Activated CD4-positive, alpha-beta memory T cell treated with anti-CD3 and anti-CD28 coated beads for 36 hours (primary cell): ENCODE measurements at places on chromosomes 1 and 21. TPM values are rescaled to one million over a fixed set of nuclear protein-coding genes. Genes with fewer than 3 reads are reported as not detected.

GRCh38 chr1:6163973-6164617 is 16.0 kb downstream of the CHD5 start:
- no peak for DNase-seq
- peaks cover 21% of the 10 kb centered on the region for H3K27me3 ChIP-seq
- no peak overlapping the region for H3K4me3 ChIP-seq
- H3K36me3 ChIP-seq, result no peaks in the 10 kb centered on the region
- no peak overlapping the region for H3K27ac ChIP-seq

DNA sequence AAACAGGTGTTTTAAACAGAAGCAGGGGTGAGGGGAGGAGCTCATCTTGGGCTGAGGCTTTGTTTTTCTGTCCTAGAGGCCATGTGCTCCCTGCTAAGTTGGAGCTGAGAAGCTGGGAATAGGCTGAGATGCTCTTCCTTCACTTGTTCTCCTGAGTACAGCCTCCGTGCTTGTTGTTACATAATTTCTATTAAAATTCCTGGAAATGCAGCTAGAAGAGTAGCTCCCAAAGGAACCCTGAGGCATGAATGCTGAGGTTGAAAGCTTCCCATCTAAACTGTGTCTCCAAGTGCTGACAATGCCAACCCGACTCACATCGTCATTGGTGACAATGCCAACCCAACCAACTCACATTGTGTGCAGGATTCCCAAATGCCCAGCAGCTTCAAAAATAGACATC is 12.6 kb upstream of the ITPKB start:
- no peaks in the 10 kb centered on the region for H3K27me3 ChIP-seq
- DNase-seq, result no peak
- H3K27ac ChIP-seq, result no peak overlapping the region
- peaks cover 20% of the 10 kb centered on the region for H3K4me1 ChIP-seq
- no peaks in the 10 kb centered on the region for H3K36me3 ChIP-seq

- no peak overlapping the region for H3K4me3 ChIP-seq
- no peak for DNase-seq
- H3K27me3 ChIP-seq, result peaks cover 3% of the 10 kb centered on the region
- no peaks in the 10 kb centered on the region for H3K36me3 ChIP-seq
- H3K27ac ChIP-seq, result no peak overlapping the region
Measured at GRCh38 chr1:116211294-116211693, 100.1 kb downstream of the MAB21L3 start.

DNA sequence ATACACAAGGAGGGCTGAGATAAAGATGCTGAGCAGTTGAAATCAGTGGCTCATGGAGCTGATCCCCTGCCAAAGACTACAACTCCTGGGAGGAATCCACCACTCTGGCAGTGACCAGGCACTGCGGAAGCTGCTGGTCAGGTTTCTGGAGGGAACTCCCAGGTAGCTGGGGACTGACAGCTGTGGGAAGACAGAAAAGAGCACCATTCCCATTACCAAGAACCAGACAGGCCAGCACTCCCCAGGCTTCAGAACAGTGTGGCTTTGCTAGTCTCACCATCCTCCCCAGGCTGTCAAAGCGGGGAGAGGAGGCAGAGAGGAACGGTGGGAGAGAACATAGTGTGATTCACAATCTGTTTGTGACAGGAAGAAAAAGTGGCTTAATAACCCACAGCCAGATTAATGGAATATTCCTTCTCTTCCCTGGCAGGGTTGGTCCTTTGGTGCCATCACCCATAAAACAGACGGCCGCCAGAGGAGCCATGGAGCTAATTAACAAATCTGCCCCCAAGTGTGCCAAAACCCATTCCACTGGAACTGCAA is 92.1 kb downstream of the MAB21L3 start:
- H3K36me3 ChIP-seq, result no peaks in the 10 kb centered on the region
- no peak for DNase-seq
- H3K27ac ChIP-seq, result no peak overlapping the region
- no peak overlapping the region for H3K4me3 ChIP-seq

The PRKAA2 gene
- total RNA-seq, result not detected

GRCh38 chr21:17900281-17900989 is 81.3 kb upstream of the C21orf91 start:
- H3K36me3 ChIP-seq, result peaks cover 4% of the 10 kb centered on the region
- H3K27ac ChIP-seq, result no peak overlapping the region
- peaks cover 6% of the 10 kb centered on the region for H3K4me1 ChIP-seq
- no peak overlapping the region for H3K4me3 ChIP-seq
- H3K27me3 ChIP-seq, result no peaks in the 10 kb centered on the region

DNA sequence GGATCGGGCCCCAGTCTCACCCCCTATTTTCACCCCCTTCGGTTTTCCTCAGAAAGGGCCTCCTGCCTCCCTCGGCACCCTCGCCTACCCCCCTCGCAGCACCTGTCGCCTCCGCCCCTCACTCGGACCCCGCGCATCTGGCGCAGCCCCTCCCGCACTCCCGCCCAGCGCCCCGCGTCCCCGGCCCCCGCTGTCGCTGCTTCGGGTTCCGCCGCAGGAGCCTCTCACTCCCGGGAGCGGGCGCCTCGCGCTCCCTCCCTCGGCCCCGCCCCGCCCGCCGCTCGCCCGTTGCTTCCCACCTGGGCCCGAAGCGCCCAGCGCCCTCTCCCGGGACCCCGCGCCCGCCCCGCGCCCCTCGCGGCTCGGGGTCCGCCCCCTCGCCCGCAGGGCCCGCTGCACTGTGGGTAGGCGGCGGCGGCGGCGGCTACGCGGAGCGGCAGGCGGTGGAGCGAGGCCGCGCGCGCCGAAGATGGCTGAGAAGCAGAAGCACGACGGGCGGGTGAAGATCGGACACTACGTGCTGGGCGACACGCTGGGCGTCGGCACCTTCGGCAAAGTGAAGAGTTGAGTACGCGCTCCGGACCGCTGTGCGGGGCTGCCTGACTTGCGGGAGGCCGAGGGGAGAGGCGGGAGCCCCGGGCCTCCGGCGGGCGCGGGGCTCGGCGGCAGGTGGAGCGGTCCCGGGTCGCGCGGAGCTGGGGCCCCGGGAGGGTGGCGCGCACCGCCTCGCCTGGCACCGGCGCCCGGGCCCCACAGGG is at the start of gene PRKAA2:
Gene PRKAA2 (plus strand): TSS at position 396 of the 758 bp plus-strand sequence. CDS start 74 bp downstream, at position 470.
- peaks cover 34% of the 10 kb centered on the region for H3K27me3 ChIP-seq
- H3K4me3 ChIP-seq, result peak within 1 kb of the TSS; percentile 35
- H3K36me3 ChIP-seq, result no peaks in the 10 kb centered on the region

DNA sequence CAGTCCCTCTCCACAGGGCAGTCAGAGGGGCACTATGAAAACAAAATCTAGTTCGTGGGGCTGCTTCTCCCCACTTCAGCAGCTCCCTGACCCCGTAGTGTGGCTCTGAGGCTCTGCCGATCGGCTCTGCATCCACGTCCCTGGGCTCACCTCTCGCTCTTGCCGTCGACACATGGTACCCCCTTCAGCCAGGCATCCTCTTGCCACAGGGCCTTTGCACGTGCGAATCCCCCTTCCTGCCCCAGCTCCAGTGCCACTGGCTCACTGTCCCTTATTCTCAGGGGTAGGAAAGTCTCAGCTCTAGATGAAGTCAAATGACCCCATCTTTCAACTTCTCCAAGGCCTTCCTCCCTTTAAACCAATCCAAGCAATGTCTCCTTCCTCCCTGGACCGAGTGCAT is 72.7 kb downstream of the KLHDC7A start:
- H3K36me3 ChIP-seq, result no peaks in the 10 kb centered on the region
- H3K27ac ChIP-seq, result no peak overlapping the region
- peaks cover 18% of the 10 kb centered on the region for H3K27me3 ChIP-seq
- no peak for DNase-seq

GRCh38 chr1:210771131-210771530 is 362.8 kb downstream of the KCNH1 start:
- H3K4me1 ChIP-seq, result no peaks in the 10 kb centered on the region
- H3K27ac ChIP-seq, result no peak overlapping the region
- H3K27me3 ChIP-seq, result peaks cover 8% of the 10 kb centered on the region

- no peak overlapping the region for H3K27ac ChIP-seq
- no peak for DNase-seq
- H3K4me1 ChIP-seq, result no peaks in the 10 kb centered on the region
- peaks cover 4% of the 10 kb centered on the region for H3K36me3 ChIP-seq
Measured at GRCh38 chr1:198860371-198860770, 221.5 kb downstream of the PTPRC start.

- H3K27me3 ChIP-seq, result peaks cover 5% of the 10 kb centered on the region
- DNase-seq, result no peak
- H3K36me3 ChIP-seq, result peaks cover 2% of the 10 kb centered on the region
- H3K27ac ChIP-seq, result no peak overlapping the region
- no peak overlapping the region for H3K4me3 ChIP-seq
Measured at GRCh38 chr21:14366998-14367397, 15.9 kb downstream of the HSPA13 start.

- peaks cover 13% of the 10 kb centered on the region for H3K27me3 ChIP-seq
- H3K27ac ChIP-seq, result no peak overlapping the region
- H3K4me3 ChIP-seq, result no peak overlapping the region
- no peaks in the 10 kb centered on the region for H3K36me3 ChIP-seq
Measured at GRCh38 chr1:230819976-230820375, 48.3 kb downstream of the C1orf198 start.

GRCh38 chr1:43822040-43822690 is 111.4 kb upstream of the ARTN start:
- no peak for DNase-seq
- peaks cover 32% of the 10 kb centered on the region for H3K36me3 ChIP-seq

GRCh38 chr1:67053785-67054772 is at the start of gene SLC35D1:
Gene SLC35D1 (minus strand): TSS chr1:67054148. CDS start chr1:67054013, 135 bp downstream.
- peak; percentile 84 for DNase-seq
- H3K27ac ChIP-seq, result peak within 1 kb of the TSS; percentile 87
- H3K27me3 ChIP-seq, result no peaks in the 10 kb centered on the region
- peaks cover 16% of the 10 kb centered on the region for H3K36me3 ChIP-seq
- peaks cover 24% of the 10 kb centered on the region for H3K4me1 ChIP-seq

DNA sequence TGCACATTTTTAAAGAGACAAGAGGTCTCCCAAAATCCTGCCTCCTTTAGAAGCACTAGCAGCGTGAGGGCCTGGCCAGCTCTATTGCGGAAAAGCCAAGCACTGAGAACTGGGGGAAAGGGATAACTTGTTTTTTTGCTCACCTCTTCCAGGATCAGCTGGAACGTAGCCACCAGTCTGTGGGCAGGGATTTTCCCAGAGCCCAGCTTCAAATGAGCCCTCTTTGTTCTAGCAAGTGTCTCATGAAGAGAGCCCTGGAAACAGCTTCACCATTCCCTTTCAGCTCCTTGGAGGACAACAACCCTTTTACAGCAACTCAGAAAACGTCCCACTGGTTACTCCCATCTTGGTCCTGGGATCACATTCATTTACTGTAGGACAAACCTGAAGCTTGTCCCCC is 195.4 kb downstream of the LMX1A start:
- no peak for DNase-seq
- H3K4me1 ChIP-seq, result no peaks in the 10 kb centered on the region
- H3K36me3 ChIP-seq, result no peaks in the 10 kb centered on the region

- H3K36me3 ChIP-seq, result peaks cover 45% of the 10 kb centered on the region
- H3K4me1 ChIP-seq, result peaks cover 24% of the 10 kb centered on the region
- H3K27ac ChIP-seq, result no peak overlapping the region
- H3K4me3 ChIP-seq, result no peak overlapping the region
Measured at GRCh38 chr21:44071359-44072104, 35.7 kb upstream of the PWP2 start.

The SPRR2E gene
- not detected for total RNA-seq

- H3K27me3 ChIP-seq, result peaks cover 10% of the 10 kb centered on the region
- H3K4me1 ChIP-seq, result no peaks in the 10 kb centered on the region
- H3K27ac ChIP-seq, result no peak overlapping the region
- peak; percentile 85 for DNase-seq
Measured at GRCh38 chr1:65687428-65688214, 105.1 kb upstream of the PDE4B start.

DNA sequence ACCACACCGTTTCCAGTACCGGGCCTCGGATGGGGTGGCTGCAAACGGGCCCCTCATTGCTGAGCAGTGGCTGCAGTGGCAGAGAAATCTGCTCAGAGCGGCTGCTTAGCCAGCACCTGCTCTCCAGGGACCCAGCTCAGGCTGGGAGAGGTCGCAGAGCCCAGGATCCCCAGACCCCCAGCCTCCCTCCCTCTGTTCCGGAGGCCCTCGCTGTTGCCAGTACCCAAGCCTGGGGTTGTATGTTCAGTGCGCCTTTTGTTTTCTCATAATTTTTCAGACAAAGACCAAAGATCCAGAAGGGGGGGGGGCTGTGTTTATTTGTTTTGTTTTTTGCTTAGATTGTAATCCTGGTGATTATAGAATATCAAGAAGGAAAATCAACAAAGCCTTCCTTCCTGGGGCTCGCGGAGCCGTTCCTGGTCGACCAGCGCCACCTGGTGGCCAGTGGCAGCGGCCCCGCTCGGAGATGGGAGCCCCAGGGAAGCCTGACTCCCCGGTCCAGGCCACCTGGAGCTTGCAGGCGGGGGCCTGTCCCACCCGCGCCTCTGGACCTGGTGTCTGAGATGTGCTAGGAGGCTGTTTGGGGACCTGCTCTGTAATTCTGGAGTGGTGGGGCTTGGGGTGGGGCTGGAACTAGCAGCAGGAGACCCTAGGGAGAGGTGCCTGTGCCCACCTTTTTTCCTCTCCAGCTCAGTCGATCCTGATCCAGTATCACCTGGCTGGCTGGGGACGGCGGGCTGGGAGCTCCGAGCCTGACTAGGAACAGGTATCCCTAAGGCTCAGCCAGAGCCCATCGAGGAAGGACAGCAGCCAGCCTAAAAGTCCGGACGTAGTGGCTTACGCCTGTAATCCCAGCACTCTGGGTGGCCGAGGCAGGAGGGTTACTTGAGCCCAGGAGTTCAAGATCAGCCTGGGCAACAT is 123.9 kb upstream of the VAMP3 start:
- H3K27me3 ChIP-seq, result peaks cover 1% of the 10 kb centered on the region
- DNase-seq, result peak; percentile 76
- H3K4me1 ChIP-seq, result no peaks in the 10 kb centered on the region
- no peak overlapping the region for H3K4me3 ChIP-seq
- no peak overlapping the region for H3K27ac ChIP-seq

The MARCKSL1 gene
- 13.1 TPM for total RNA-seq
